Lung (tissue), 17 donors: ENCODE measurements at places on chromosomes 5 and 9.

GRCh38 chr9:136299116-136299515 is 4.8 kb downstream of the CCDC187 start:
- DNase-seq = no peak
- H3K4me3 ChIP-seq = no peak overlapping the region
- H3K27me3 ChIP-seq = no peaks in the 10 kb centered on the region
- H3K27ac ChIP-seq = no peak overlapping the region
- no peaks in the 10 kb centered on the region for H3K36me3 ChIP-seq
- H3K4me1 ChIP-seq = no peaks in the 10 kb centered on the region

DNA sequence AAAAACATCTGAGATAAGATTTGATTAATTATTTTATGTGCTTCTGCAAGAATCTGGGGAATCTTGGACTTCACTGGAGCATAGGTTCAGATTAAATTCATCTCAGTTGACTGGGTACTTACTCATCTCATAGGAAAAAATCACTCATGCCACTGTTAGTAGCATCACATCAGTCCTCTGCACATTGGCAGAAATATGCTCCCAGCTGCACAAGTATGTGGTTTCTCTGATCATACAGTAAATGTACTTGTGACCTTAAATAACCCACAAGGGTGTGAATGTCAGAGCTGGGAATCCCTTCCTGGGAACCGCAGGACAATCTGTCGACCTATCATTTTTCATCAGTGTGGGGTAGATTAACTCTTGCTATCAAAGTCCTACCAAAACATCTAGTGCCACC is 203.7 kb upstream of the SLC24A2 start:
- no peaks in the 10 kb centered on the region for H3K36me3 ChIP-seq
- no peak for DNase-seq

DNA sequence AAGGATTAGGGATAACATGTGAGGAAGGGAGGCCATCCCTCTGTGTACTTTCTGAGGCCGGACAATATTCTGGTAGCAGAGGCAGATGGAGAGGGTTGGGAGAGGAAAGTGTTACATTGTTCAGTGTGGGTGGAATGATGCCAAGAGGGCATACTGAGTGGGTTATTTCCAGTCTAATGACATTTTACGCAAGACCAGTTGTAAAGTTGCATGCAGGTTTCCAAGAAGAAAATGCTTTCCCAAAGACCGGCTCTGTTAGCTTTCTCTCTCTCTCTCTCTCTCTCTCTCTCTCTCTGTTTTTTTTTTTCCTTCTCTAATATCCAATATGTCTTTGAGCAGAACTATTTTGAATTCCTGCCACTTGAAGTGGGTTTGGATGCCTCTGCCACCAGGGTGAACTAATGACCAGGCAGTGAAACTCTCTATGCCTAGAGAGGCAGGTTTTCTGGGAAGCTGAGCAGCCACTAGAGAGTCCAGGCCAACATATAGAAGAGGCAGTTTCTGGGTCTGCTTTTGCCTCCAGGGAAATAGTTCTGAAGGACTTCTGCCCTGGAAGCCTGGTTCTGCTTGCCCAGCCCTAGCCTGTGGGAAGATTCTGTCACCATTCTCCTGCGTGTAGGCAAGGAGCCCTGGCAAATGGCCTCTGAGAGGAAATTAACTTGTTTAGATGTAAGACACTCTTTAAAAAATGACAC is 24.4 kb upstream of the ZNF366 start:
- H3K4me1 ChIP-seq = no peaks in the 10 kb centered on the region
- H3K36me3 ChIP-seq = no peaks in the 10 kb centered on the region
- no peak overlapping the region for H3K27ac ChIP-seq
- DNase-seq = peak; percentile 63

DNA sequence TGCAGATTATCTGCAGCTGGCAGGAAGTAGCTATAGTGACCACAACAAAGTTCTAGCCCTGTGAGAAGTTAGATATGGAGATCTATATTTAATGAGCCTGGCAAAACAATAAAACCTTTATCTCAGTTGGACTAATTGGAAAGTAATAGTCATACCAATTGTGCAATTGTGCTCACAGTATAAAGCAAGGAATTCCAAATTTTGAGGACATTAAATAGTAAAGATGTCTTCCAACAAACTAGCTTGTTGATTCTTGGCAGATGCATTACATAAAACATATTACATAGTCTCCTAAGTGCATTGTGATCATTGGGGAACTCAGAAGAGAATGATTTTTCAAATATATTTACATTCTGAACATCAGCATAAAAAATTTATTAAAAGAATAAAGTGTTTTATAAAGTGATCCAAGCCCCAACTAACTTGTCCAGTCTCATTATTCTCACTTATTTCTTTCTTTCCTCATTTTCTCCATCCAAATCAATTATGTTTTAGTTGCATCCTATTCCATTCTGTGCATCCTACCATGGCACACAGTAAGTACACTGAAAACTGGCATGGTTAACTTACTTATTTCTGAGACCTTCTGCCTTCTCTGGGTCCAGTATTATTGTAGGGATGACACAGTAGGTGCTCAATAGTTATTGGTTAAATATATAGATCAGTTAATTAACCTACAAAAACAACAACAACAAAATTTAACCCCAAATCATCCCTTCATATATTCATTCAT is 977.2 kb upstream of the NUDT12 start:
- no peaks in the 10 kb centered on the region for H3K27me3 ChIP-seq
- H3K27ac ChIP-seq = no peak overlapping the region
- DNase-seq = peak; percentile 93
- H3K4me3 ChIP-seq = no peak overlapping the region

- DNase-seq = no peak
- no peaks in the 10 kb centered on the region for H3K36me3 ChIP-seq
- peak overlapping the region; percentile 70 for H3K27ac ChIP-seq
- H3K4me1 ChIP-seq = peaks cover 3% of the 10 kb centered on the region
- H3K4me3 ChIP-seq = no peak overlapping the region
Observed at GRCh38 chr5:149279661-149280060, 8.0 kb downstream of the AFAP1L1 start.

- H3K27ac ChIP-seq = no peak overlapping the region
- H3K36me3 ChIP-seq = no peaks in the 10 kb centered on the region
- H3K27me3 ChIP-seq = no peaks in the 10 kb centered on the region
- DNase-seq = peak; percentile 46
- H3K4me1 ChIP-seq = no peaks in the 10 kb centered on the region
Observed at GRCh38 chr5:39283231-39283818, 64.0 kb upstream of the FYB1 start.
